Stimulated activated memory B cell treated with anti-CD40 and anti-IgM and Interleukin-4, amounts not matched to agents 10 μg/mL and 1 μg/mL and 100 μg/mL, for 72 hours (primary cell): ENCODE measurements at places on chromosomes 12 and 14.

DNA sequence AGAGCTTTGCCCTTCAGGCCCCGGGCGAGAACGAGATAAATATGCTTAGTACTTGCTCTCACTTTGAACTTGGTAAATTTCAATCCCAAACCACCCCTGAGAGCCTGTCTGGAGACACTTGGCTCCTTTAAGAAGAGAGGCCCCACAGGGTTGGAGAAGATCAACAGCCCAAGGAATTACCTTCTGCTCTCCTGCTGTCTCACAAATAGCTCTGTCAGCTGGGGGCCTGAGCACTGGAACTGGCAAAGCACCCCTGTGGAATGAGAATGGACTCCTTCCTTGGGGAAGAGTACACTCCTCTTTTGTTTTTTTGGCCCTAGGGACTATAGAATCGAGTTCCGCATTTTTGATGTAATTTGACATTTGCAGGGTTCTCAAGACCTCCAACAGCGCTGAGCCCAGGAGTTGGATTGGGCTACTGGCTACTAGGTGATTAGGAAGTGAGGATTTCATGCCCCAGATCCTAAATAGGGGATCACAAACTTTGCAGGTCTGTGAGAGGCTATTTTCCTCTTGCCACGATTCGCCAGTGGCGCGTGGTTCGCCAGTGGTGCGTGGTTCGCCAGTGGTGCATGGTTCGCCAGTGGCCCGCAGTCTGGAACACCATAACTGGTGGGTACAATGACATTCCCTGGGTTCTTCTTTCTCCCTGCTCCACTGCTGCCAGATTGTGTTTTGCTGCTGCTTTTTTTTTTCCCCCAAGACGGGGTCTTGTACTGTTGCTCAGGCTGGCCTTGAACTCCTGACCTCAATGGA, 17.8 kb upstream of the MEG3 start:
- no peak for ATAC-seq

GRCh38 chr14:105355049-105355575, 40.6 kb downstream of the PACS2 start:
- no peak for ATAC-seq

DNA sequence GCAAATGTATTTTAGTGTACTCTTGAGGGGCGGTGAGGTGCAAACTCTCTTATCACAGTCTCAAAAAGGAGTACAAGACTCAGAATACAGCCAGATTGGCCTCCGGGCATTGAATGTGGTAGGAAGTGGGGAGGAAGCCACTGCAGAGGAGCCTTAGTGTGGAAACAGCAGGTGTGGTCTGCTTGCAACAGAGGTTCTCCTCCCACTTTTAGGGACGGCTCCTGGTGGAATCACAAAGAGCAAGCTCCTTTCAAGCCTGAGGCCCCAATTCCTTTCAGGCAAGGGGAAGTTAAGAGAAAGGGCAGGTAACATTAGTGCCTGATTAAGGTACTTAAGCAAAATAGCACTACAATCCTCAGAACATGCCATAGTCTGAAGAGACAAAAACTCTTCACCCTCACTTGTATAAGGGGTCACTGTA, 23.7 kb upstream of the SLC2A3 start:
- ATAC-seq, result peak; percentile 40

DNA sequence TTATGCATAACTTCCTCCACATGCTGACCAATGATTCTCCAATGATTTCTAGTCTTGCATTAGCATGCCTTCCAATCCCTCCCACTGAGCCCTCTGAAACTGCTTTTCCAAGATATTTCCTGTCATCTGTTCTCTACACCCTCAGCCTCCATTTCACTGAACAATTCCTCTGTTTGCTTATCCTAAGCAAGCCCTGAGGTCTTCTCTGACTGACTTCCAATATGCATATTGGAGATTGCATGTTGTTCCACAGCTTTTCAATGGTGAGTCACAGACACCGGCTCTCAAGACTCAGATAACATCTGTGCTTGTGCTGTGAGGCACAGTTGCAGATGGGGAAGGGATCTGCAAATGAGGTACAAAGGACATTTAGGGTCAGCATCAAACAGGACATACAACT, 141.0 kb downstream of the SLC16A7 start:
- ATAC-seq, result no peak

GRCh38 chr12:175250-175649, 38.7 kb downstream of the SLC6A12 start:
- no peak for ATAC-seq

GRCh38 chr14:26187996-26188620, 409.7 kb downstream of the NOVA1 start:
- ATAC-seq, result no peak

GRCh38 chr12:132803888-132804287, 24.8 kb downstream of the GOLGA3 start:
- no peak for ATAC-seq

DNA sequence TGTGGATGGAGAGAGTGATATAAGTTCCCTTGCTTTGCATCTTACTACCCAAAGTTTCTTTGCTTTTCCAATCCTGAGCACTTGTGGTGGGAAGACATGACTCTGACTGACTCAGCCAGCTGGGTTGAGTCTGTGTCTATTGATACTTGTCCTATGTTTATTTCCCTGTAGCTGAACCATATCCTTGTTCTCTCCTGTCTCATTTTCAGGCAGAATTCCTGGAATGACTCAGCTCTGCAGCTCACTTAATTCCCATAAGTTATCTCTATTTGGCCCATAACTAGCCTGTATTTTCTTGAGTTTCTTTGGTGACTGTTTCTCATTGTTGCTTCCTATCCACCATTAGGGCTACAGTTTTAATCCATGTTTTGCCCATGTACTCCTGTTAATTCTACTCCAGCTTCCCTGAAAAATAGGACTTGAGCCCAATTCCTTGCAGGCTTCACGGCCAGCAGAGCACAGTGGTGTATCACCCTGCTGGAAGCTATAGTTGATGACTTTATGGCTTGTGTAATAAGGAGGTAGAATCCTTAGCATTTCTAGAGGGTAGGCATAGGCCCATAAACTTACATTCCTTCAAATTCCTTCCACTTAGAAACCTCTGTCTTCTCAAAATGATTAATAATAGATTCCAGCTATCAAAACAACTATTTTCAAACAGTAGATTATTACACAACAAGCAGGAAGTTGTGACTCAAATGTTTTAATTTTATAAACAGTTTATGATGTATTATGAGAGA, 183.1 kb downstream of the TMTC3 start:
- ATAC-seq, result no peak

- ATAC-seq, result no peak
Observed at GRCh38 chr14:89667983-89668382, 250.9 kb upstream of the FOXN3 start.

DNA sequence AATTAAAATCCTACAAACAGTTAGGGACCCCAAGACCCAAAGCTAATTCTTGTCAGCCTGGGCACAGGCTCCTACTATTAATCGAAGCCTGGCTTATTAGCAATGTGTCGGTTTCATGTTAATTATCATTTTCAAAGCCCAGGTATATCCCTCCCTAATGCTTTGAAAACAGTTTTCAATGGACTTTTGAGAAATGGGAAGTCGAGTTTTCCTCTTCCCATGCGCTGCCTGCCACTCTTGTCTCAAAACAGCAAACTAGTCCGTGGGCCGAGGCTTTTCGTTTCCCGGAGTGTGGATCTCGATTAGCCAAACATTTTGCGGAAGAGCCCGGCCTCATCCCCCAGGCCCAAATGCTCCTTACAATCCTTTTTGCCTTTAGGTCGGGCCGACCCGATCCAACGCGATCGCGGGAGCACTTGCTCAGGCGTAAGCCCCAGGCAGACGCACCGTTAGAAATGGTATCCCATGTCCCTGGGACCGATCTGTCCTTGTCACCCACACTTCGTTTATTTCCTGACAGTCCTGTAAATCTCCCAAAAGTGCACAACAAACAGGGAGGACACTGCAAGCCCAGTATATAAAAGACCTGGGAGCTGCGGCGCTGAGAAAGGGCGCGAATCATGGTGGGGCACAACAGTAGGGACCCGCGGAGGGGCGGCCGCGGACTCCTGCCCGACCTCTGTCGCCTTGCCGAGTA, 1.5 kb downstream of the SIX6 start:
- no peak for ATAC-seq

DNA sequence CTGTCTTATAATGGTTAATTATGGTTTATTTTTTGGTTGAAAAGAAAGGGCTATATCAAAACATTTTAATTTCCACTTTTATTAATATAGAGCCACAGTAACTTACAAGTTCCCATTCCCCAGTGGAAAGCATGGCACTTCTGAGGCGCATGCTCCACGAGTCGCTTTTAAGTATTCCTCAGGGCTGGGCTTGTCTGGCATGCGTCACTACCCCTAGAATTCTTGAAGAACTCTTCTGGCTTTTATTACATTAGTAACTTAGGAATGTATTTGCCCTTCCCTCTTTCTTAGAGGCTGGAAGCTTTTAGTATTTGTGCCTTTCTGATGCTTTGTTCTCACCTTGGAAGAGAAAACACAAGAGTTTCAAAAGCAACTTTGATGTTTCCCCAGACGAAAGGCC, 81.1 kb downstream of the ESR2 start:
- ATAC-seq, result no peak

DNA sequence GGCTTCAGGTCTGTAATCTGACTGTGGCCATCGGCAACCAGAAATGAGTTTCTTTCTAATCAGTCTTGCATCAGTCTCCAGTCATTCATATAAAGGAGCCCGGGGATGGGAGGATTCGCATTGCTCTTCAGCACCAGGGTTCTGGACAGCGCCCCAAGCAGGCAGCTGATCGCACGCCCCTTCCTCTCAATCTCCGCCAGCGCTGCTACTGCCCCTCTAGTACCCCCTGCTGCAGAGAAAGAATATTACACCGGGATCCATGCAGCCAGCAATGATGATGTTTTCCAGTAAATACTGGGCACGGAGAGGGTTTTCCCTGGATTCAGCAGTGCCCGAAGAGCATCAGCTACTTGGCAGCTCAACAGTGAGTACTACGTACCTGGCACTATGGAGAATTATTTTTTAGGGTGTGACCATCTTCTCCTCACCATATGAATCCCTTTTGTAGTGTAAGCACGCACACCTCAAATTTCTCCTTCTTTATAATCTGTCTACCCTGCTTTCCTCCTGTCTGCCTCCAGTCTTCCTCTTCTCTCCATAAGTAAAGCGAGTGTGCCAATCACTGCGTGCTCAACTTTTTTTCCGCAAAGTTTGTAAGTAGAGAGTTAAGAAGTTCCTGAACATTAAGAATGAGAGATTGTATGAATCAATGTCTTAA, at the start of gene TPH2:
Gene TPH2, plus strand, starts transcription at position 118 of the 658 bp plus-strand sequence. Its CDS starts 142 bp downstream, at position 260.
- no peak for ATAC-seq

DNA sequence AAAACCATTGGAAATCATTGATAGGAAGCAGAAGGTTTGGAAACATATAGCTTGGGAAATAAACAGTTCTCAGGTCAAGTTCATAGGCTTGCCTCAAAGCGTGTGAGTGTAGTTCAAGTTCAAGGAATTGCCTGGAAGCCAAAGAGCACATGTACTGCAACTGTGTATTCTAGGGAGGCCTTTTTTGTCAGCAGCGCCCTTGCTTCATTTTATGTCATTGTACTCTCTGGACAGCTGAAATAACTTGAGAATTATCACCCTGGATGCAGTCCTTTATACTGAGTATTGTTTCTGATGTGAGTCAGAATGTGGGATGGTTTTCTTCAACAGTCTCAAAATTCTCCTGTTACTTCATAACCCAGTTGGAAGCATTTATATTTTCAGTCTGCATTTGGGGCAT, 16.0 kb upstream of the EVL start:
- ATAC-seq, result no peak

- no peak for ATAC-seq
Observed at GRCh38 chr14:50728836-50729235, 60.7 kb upstream of the SAV1 start.

DNA sequence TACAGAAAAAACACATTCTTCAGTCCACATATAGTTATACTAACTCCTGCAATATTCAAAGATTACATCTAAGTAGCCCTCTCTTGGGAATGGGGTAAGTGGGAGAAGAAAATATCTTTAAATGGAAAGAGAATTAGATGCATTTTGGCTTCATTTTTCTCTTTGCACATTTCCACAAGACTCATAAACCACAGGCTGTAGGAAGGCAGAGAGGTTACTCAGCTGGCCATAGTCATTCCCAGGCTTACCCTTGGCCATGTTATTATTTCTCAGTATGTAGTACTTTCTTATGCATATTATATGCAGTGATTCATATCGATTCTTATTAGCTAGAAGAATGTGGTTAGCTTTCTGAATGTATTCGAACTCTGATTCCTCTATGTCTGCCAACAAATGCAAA, 92.2 kb downstream of the PTPRR start:
- ATAC-seq, result no peak

DNA sequence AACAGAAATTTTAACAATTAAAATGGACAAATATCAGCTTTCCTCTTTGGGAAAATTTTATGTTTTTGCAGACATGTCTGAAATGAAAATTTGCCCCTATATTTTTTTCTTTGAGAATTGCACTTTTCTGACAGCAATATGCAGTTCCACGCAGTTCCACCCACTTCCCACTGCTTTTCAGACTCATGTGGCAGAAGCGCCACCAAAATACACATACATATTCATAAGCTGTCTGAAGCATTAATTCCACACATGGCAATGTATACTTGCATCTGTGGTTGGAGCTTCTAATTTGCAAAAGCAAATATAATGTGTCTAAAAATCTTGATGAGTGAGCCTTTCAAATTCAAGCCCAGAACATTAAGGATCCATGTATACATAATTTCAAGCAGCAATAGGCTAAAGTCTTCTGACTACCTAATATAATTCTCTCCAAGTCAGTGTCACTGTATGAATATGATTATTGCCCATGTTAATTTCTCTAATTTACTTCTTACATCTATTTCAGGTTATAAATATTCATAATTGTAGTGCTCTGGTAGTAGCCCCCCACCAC, 129.5 kb downstream of the PRKD1 start:
- ATAC-seq, result no peak

DNA sequence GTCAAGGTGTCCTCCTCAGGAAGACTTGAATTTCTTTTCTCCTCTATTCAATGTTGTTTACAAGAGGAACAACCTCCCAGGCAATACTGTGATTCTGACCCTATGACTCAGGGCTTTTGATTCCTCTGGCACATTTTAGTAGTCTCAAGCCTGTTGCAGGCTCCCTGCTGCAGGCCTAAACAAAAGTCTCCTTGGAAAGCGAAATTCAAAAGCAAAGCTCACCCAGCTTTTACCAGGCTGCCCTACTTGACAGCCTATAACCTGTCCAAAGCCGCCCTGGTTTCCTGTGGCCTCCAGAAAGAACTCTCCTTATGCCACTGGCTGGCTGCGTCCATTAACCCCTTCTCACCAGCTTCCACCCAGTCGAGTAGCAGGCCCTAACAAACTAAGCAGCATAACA, 11.6 kb downstream of the FGD6 start:
- peak; percentile 14 for ATAC-seq

DNA sequence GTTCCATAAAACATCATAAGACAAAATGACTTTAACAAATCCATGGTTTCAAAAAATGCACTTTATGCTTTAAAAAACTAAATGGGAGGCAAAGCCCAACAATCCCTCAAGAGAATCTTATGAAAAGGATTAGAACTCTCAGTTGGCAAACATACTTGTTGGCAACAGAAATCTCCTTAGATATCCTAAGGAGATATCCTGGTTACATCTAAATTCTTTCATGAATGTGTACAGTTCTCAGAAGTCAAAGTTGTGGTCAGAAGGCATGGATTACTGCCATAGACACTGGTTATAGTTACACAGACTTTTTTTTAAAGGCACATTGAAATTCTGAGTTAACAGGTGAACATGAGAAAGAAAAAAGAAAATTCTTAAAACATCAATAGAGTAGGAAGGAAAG, 17.5 kb upstream of the ISM2 start:
- ATAC-seq, result no peak
